ENCODE measurements at places on chromosomes 3 and 15. TPM values are rescaled to one million over a fixed set of nuclear protein-coding genes. Genes with fewer than 3 reads are reported as not detected.

DNA sequence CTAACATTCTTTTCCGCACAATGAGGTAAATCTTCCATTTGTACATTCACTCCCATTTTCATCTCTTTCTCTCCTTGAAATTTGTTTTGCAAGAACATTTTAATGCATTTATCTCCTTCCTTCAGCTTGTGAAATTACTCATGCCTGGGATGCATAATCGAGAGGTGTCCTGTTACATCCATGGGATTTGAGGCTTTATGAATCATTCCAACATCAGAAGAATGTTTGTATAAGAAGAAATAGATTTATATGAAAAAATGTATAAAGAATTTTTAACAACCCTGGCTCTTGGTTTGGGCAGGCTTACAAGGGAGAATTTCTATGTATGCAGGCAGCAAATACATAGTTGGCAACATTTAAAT is 93.2 kb upstream of the MBNL1 start:
- DNase-seq = no peak

DNA sequence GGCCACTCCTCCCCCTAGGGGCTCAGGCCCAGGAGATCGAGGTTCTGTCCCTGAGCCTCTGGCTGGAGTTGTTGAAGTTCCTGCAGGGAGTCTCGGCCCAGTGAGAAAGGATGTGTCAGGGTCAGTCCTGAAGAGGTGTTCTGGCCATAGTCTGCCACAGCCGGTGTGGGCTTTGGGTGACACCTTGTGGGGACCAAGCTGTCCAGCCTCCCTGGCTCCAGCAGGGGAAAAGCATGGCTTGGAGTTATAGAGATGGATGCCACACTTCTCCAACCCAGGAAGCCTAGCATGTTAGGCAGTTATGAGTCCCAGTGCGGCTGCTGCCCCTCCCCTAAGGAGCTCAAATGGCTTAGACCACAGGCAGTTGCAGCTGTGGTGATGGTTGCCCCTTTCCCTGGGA is 945.6 kb upstream of the GBE1 start:
- no peak for DNase-seq

DNA sequence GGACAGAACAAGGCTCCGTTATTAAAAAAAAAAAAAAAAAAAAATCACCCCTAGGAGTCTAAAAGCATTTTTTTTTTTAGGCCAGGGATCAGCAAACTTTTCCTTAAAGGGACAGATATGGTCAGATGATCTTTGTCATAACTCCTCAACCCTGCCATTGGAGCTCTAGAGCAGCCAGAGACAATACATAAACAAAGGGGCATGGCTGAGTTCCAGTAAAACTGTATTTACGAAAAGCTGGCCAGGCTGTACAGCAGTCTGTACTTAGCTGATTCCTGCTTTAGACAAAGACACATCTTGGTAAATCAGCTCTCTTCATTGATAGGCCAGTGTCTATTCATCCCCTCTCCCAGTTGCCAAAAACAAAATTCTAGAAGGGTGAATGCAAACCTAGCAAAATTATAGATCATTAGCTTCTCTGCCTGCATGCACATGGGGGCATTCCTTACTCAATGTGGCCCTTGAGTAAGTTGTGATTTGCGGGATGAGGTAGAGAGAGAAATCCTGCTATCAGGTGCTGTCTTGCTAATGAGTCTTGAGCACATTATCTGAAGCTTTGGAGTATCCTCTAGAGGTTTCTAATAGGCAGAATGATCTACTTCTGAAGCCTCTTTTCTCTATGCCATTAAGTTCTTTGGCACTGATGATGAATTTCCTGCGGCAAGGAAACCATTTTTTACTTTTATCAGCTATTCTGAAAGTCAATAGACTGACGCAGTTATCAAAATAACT is 35.2 kb downstream of the SENP8 start:
- no peak for DNase-seq

DNA sequence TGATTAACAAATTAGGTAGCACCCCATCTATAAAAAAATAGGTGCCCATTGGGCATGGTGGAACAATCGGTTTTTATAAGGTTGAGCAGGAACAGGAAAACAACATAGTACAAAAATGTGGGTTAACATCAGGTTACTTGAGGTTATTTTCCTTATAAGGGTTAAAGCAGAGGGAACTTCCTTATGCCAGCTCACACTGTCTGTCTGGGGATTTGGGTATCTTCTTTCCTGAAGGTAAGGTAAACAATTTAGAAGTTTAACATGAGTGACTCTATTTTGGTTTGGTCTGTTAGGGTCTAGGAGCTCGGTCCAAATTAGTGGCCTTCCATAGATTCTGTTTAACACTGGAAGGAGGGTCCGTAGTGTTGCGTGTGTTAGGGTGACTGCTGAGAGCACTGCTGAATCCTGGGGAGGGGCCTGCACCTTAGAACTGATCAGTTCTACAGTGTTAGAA is 14.7 kb downstream of the CHD2 start:
- DNase-seq = no peak

- no peak for DNase-seq
These were observed 172.8 kb upstream of the SNTN start for GRCh38 chr3:63479661-63480035.

DNA sequence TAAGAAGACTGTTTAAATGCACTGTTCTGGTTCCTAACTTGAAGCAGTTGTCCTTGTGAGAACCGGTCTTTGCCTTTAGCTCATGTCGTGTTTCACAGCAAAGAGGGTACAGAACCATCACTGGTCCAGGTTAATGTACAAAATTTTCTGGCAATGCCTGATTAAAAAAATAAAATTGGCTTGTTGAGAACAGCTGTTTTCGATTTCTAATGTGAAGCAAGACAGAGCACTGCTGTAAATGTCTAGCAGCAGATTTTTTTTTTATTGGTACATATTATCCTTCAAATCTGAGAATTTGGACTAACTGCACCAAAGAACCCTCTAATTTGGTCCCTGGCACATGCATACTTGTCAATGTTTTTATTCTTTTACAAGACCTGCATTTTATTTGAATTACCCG is 103.3 kb downstream of the STT3B start:
- DNase-seq = no peak

- DNase-seq = no peak
These were observed 164.3 kb upstream of the NUDT16 start for GRCh38 chr3:131217296-131217741.

GRCh38 chr15:78422571-78423340 is 15.3 kb upstream of the IREB2 start:
- no peak for DNase-seq

UTS2B gene
- total RNA-seq = 0.85 TPM

CD200R1 gene
- 7.5 TPM for total RNA-seq

CD96 gene
- total RNA-seq = 7.6 TPM

All from urinary bladder (tissue), 4 donors.